LNCaP clone FGC (cell line): ENCODE measurements at places on chromosomes 4 and X.

DNA sequence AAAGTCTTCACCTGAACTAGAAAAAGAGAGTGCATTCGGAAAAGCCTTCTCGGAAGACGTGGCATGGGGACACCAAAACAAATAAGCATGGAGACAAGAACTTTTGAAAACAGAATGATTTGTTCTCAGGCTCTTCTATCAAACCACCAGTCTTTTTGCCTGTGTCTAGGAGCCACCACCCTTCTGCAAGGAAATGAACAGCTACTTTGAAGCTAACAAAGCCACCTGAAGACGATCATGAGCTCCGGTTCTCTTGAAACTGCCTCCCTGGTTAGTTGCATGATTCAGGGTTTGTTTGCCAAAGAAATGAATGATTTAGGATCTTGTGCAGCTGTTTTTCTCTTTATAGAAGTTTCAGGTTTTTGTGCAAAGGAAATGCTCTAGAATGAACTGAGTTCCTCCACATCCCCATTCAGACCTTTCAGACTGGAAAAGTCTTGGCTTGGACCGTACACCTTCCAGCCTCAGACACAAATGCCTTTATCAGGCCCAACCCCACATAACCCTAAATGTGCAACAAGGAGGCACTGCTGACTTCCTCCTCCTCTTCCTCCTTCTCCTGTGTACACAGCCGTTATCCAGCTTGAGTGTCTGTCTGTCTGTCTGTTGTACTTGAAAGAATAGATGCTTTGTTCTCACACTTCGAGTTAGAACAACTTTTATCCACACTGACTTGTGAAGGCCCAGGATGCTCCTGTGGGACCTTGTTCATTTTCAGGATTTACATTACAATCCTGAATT, 334.8 kb upstream of the KLF3 start:
- DNase-seq, result no peak

GRCh38 chrX:138775517-138775916, 64.0 kb upstream of the FGF13 start:
- DNase-seq, result no peak

DNA sequence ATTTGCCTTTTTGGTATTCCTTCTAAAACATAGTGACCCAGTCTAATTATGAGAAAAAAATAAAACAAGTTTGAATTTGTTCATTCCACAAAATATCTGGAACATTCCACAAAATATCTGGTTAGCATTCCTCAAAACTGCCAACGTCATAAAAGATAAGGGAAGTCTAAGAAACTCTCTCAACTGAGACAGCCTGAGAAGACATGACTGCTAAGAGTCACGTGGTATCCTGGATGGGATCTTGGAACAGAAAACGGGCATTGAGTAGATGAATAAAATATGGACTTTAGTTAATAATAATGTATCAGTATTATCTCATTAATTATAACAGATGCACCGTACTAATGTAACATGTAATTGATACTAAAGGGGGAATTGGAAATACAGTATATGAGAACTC, 280.9 kb downstream of the ARAP2 start:
- no peak for DNase-seq

DNA sequence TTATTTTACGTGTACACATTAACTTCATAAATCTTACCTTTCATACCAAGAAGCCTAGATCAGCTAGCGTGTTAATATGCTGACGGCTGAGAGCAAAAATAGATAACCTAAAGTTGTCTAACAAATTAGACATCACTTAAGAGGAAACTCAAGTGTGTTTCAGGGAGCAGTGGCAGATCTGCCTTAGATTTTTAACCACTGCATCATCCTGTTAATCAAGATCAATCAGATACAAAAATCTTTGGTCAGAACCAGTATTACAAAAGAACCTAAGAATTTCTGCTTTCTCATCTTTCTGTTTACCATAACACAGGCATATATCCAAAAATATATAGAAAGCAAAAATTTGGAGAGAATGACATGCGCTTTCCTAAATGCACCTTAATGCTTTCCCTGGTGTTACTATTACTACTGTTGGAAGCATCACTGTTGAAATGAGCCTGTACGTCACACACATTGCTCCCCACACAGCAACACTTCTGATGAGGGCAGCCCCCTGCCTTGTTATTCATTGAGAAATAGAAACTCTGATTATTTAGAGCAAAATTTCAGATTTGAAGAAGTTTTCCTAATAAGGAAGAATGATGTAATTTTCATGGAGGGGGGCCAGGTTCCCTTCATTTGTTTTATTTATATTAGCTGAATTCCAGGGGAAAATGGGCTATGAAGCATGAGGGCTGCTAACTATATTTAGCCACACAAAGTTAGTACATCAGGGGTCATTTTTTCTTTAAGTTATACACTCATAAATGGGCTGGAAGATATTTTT, 152.3 kb downstream of the CBR4 start:
- no peak for DNase-seq

- no peak for DNase-seq
Observed at GRCh38 chr4:147828331-147828905, 96.5 kb downstream of the ARHGAP10 start.

DNA sequence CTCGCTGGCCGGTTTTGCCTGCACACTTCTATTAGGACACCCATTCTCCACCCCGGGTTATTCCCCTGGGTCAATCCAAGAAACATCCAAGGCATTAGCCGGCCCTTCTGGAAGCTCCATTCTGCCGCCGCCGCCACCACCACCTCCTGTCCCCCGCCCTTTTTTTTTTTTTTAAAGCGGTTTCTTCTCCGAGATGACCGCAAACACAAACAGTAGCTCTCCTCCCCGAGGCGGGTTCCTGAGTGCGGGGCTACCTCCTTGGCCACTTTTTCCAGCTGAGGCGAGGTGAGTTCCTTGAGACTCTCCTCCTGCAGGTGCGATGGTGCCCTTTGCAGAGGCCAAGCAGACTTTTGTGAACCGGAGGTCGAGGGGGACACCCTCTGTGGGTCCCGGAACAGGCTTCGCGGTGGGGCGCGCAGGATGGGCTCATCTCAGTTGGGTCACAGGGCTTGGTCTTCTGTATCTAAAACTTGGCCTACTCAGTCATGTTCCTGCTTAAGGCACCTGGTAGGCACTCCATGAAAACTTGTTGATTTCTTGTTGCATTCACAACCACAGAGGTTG, 930 bp downstream of the NWD2 start:
- DNase-seq, result no peak

- no peak for DNase-seq
Observed at GRCh38 chr4:184247421-184247820, 29.7 kb upstream of the ENPP6 start.

DNA sequence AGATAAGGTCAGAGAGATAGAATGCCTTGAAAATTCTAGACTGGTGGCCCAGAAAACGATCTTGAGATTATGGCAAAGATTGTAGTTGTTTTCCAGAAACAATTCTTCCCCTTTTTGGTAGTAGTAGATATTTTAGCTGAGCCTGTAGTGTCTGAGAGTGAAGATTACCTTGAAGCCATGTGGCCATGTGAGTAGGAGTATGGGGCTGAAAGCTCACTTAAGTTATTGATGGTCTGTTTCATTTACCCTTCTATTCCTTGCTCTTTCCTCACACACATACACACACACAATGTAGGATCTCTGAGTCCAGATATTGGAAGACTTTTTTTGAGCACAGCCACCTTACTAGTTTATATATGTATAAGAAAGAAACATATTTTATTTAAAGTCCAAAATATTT, 941.6 kb upstream of the GRID2 start:
- no peak for DNase-seq

GRCh38 chr4:121873604-121874003, 3.3 kb upstream of the BBS7 start:
- no peak for DNase-seq

GRCh38 chr4:71206763-71207162, 132.1 kb upstream of the SLC4A4 start:
- DNase-seq, result no peak

DNA sequence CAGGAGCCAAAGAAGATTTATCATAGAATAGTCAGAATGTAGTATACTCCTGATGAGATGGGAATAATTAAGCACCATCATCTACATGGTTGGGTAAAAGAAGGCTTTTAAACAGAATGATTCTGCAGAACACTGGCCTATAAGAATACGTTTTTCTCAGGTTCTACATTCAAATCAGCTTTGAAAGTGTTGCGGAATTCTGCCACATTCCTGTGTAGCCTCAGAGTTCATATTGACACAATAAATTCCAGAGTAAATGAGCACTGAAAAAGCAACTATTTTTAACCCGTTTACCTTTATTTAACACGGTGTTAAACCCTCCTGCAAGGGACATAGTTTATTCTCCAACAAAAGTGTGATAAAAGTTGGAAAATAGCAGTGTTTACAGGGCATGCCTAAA, 950.2 kb upstream of the SLIT2 start:
- DNase-seq, result no peak

GRCh38 chr4:107253090-107253489, 217.0 kb upstream of the DKK2 start:
- DNase-seq, result no peak

- no peak for DNase-seq
Observed at GRCh38 chrX:116596010-116596409, 133.2 kb upstream of the CT83 start.

- no peak for DNase-seq
Observed at GRCh38 chr4:106607558-106607957, 239.0 kb upstream of the GIMD1 start.
